CD4-positive, alpha-beta T cell treated with Interleukin-2 at 100 ng/mL for 4 hours (primary cell): ENCODE measurements at places on chromosomes 11 and 22.

GRCh38 chr11:1761857-1762536, 1.7 kb downstream of the CTSD start:
- DNase-seq: no peak

DNA sequence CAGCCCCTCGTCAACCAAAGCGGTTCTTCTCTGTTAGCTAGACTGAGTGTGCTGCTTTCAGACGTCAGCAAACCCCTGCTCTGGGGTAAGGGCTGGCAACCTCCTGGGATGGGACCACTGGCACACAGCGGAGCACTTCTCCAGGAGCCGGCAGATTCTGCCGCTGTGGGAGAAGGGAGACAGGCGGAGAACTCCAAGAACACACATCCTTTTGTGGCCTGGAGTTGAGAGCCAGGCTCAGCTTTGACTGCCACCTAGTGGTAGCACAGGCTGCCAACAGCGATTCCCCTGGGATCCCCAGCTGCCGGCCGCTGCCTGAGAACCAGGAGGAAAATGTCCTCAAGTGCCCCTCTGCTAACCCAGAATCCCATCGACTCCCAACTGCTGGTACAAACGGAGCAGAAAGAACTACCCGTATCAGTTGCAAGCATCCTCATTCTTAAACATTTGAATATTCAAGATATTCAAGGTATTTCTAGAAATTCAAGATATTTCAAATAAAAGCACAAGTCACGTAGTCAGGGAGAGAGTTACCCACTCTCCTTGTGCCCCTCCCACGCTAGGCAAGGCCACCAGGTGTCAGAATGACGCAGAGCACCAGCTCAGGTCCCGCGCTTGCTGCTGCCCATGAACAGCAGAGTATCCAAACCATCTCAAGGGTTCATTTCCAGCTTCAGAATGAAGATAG, 4.9 kb downstream of the LTO1 start:
- DNase-seq: peak; percentile 58

DNA sequence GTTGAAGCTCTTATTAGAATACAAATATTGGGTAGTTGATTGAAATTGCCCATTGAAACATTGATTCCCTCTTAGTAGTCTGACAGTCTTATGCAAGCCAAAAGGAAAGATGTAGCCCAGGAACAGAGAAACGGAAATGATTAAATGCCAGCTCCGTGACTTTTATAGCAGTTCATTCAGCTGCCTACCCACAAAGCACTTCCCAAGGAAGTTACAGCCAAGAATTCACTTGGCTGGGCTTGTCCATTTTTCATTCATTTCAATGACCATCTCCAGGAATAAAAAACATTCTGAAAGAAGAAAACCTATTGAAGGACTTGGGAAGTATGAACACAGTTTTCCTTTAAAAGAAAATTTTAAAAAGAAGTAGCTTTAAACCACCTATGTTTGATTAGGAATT, 62.0 kb downstream of the NCAM1 start:
- no peak for DNase-seq

DNA sequence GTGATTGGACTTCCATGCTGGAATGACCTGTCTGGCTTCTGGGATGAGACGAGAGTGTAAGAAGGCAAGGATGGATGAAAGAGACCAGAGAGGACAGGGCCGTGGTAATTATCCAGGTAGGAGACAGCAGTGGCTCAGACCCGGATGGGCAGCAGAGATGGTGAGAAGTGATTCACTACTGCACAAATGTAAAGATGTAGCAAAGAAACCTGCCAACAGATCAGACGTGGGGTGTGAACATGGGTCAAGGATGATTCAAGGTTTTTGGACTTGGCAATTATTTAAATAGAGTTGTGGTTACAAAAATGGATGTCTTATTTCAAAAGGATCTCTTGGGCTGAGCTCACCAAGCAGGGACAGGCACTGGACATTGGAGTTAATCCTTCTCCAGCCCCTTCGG, 32.7 kb downstream of the RIBC2 start:
- DNase-seq: no peak

DNA sequence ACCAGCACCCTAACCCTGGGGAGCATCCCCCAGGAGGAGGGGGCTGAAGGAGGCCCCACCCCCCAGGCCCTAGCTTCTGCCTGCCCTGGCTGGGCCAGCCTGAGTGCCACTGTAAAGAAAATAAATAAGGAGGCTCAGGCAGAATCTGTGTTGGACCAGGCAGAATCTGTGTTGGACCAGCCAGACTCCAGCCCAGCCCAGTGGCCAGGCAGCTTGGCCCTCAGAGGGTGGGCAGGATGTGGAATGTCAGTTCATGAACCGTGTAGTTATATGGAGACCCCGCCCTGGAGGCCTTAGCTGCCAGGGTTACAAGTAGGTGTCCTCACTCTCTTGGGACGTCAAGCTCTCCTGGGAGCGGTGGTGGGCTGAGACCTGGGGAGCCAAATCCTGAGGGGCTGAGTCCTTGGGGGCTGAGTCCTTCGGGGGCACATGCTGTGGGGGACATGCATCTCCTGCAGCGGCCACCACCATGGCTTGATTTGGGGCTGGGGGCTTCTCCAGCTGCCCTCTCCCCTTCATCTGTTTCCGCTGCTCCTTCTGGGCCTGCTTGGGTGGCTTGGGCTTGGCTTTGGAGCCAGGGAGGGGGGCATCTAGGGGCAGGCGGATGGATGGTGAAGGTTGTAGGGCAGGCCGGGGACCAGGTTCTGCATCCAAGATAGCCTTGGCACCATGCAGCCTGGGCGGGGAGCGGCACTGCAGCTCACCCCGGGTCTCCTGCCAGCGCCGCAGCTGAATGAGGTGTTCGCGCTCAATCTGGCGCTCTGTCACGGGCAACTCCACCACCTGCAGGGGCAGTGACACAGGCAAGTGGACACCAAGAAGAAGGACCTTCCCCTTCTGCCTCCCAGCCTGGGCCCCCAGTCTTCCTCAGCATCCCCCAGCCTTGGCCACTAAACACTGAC, 3.0 kb upstream of the CASTOR1 start:
- DNase-seq: no peak

GRCh38 chr11:73612601-73613140, 14.8 kb upstream of the FAM168A start:
- DNase-seq: no peak
